ENCODE measurements at places on chromosomes 2 and 18.

- DNase-seq: no peak
These were observed 1.1 kb downstream of the MAP4K3 start for GRCh38 chr2:39435741-39436591.

- no peak for DNase-seq
These were observed 7.4 kb upstream of the MTERF4 start for GRCh38 chr2:241109210-241110088.

- DNase-seq: no peak
These were observed 315.9 kb upstream of the THUMPD2 start for GRCh38 chr2:40095000-40095399.

- no peak for DNase-seq
These were observed 244.3 kb downstream of the ETAA1 start for GRCh38 chr2:67641312-67642045.

- DNase-seq: no peak
These were observed 399.3 kb downstream of the METTL4 start for GRCh38 chr18:2171840-2172625.

- no peak for DNase-seq
These were observed 3.3 kb downstream of the GAD1 start for GRCh38 chr2:170819680-170820664.

GRCh38 chr2:130328710-130329109 lies 14.0 kb upstream of the IMP4 start:
- no peak for DNase-seq

- no peak for DNase-seq
These were observed 42.7 kb downstream of the ACSL3 start for GRCh38 chr2:222903234-222904220.

DNA sequence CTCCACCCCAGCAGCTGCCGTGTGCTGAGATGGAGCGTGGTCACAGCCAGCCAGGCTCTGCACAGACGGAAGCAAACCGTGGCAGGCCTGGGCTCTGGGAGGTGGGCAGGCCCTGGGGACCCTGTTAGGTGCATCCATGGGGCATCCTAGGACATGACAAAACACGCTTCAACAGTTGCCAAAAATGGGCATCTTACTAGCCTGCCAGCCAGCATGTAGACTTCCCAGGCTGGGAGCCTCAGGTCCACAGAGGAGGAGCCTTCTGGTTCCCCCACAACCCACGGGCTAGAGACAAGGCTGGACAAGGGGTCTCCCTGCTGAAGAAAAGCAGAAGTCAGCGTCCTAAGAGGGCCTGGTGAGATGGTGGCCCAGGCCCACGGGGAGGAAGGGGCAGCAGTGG lies 139.5 kb downstream of the HDAC4 start:
- no peak for DNase-seq

- no peak for DNase-seq
These were observed 80.4 kb downstream of the CELF4 start for GRCh38 chr18:37484983-37485834.

GRCh38 chr2:232420073-232420454 lies 13.4 kb downstream of the ALPG start:
- no peak for DNase-seq

DNA sequence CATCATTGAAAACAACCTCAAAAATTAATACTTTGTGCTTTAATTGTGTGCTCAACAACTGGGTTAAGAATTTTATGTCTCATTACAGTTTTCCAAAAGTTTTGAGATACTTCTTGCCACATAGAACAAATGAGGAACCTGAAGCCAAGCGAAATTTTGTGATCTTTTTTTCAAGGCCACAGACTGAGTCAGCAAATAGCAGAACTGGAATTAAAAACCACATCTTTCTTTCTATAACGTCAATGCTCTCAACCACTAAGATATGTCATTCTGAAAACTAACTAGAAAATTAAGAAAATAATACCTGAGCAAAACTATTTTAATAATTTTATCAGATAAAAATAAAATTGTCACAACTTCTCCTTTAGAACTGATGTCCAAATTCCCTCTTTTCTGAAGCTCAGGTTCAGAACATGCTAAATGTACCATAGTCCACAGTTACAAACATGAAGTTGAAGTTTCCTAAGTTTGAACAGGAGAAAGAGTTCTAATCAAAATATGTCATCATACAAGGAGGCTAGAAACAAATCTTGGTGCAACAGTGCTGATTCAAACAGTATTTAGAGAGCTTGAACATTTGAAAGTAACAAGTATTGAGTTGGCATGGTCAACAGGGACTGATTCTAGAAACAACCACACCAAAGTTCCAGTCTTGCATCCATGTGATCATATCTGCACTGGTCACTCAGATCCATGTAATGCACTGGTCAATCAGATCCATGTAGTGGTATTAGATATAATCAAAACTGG lies 27.6 kb upstream of the CALCRL start:
- no peak for DNase-seq

DNA sequence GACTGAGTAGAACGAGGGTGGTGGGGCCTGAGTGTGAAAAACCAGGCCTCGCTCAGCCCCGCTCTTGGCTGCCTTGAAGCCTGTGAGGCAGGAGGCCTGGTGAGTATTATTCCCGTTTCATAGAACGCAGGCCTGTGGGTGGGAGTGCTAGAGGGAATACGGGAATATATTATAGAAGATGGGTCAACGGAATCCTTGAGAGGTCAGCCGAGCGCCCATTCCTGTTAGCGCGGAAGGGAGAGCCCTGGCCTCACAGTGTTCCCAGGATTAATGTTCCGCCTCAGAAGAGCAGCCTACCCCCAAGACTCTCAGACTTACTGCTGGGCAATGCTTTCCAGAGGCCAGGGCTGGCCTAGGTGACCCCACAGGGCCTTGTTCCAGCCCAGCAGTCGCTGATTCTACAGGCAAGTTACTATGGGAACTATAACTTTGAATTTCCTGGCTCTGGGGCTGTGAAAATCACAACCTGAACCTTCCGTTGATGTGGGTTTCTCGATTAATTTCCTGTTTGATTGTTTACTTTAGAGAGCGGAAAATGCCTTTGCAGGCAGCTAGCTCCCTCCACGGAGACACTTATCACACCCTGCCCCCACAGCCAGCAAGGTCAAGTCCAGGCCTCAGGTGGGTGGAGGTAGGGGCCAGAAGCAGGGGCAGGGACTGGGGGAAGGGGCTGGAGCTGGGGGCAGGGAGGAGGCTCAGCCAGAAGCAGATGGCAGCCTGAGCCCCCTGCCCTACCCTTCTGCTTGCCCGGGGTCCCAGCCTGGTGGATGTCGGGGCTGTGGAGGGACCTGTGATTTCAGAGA lies 108.3 kb downstream of the SMAD7 start:
- no peak for DNase-seq

DNA sequence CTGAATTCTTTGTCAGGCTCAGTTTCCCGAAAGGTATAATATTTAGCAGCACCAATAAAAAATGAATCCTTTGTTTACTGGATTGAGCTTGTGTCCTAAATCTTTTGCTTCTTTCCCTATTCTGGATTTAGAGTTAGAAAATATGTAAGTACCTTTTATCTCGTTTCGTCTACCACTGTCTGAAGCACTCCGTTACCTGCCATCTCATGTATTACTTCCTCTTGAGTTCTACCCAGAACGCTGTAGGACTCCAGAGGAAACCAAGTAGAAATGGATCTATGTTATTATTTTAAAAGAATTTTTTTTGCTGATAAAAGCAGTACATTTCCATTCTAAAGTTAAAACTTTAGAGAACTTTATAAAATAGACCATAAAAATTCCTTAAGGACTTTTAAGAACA lies 13.5 kb downstream of the ANKRD12 start:
- DNase-seq: no peak

- DNase-seq: no peak
These were observed 95.5 kb upstream of the CRACDL start for GRCh38 chr2:99031481-99031880.

GRCh38 chr2:75521225-75521872 lies 39.4 kb downstream of the EVA1A start:
- DNase-seq: no peak

- no peak for DNase-seq
These were observed at the start of gene DCTN1 for GRCh38 chr2:74379851-74380789. TSS of gene DCTN1 (minus strand) at chr2:74380311. CDS start at chr2:74380037, 274 bp downstream.

Data from BJ (cell line).